ENCODE measurements at places on chromosomes 5 and 9.
A peak's percentile ranks its signal among the peaks of the same experiment; 100 is the strongest.

GRCh38 chr9:130680836-130681768, 12.5 kb upstream of the EXOSC2 start:
- peak; percentile 73 for DNase-seq

GRCh38 chr5:143682929-143683386, 129.0 kb upstream of the HMHB1 start:
- no peak for DNase-seq

DNA sequence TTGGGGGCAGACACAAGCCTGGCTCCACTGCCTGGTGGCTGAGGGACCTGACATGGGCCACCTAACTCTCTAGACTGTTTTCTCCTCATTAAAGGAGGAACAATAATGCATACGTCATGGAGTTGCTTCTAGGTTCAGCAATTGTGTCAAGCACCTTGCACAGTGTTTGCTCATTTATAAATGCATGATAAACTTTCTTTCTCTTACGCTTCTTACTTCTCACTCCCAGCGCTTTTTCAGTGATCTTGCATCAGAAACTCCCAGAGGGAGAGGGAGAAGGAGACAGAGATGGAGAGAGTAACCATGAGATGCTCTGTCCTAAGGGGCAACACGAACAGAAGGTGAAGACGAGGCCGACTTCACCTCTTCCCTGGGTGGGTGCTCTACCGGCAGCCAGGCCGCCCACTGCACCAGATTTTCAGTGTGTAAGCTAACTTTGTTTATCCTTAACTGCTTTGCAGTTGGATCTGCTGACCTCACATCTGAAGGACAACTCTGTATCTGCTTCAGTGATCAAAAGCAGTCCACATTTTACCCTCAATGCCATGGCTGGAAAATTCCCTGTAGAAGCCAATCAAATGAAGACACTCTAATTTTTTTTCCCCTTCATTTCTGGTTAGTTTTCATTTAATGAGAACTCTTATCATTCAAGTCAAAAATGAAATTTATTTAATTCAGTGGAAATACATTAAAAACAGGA, 35.3 kb downstream of the MED27 start:
- DNase-seq, result no peak

GRCh38 chr9:35162605-35163315, 951 bp downstream of the UNC13B start:
- no peak for DNase-seq

- DNase-seq, result no peak
These were observed 29.7 kb upstream of the AUH start for GRCh38 chr9:91391412-91391811.

- no peak for DNase-seq
These were observed 16.1 kb upstream of the IL13 start for GRCh38 chr5:132641841-132642240.

DNA sequence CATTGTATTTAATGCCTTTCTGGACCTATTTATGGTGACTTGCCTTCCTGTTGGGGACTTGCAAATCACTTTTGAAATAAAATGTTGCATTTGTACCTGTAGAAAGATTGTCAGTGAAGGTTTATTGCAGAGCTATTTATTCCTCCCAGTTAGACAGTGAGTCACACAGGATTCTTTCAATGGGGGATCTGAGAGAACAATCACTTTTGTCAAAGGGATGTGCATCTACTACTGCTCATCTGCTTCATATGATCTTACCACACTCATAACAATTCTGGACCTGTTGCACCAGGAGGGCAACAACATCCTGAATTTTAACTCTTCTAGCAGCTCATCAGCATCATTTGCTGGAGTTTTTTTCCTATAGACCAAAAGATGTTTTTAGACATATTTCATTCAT, 66.8 kb downstream of the FBXL7 start:
- DNase-seq, result no peak

DNA sequence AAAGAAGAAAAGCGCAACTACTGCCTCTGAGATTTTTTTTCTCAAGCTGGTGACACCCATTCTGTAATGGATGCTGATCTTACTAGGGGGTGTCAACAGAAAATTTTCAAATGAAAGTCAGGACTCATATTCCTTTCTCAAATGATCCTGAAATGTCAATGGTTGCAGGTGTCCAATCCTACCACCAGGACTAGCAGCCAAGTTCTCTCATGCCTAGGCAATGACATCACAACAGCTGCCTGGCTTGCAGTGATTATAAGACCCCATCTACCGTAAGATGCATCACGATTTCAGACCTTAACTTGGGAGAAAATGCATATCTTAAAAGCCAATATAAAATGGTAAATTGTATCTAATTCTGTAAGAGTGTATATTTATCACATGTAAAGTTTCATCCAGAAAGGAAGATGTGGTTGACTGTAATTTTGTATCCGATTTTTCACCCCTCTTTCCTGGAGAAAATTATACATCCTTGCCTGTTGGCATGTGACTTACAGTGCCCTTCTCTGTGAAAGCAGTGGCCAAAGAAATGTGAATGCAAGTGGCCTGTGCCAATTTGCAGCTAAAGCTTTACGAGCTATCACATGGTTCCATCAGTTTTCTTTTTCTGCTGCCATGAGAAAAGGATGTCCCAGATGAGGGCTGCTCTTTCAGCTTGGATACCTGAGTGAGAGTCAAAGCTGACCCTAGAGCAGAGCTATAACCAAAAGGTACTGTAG, 104.4 kb downstream of the DENND1A start:
- no peak for DNase-seq

DNA sequence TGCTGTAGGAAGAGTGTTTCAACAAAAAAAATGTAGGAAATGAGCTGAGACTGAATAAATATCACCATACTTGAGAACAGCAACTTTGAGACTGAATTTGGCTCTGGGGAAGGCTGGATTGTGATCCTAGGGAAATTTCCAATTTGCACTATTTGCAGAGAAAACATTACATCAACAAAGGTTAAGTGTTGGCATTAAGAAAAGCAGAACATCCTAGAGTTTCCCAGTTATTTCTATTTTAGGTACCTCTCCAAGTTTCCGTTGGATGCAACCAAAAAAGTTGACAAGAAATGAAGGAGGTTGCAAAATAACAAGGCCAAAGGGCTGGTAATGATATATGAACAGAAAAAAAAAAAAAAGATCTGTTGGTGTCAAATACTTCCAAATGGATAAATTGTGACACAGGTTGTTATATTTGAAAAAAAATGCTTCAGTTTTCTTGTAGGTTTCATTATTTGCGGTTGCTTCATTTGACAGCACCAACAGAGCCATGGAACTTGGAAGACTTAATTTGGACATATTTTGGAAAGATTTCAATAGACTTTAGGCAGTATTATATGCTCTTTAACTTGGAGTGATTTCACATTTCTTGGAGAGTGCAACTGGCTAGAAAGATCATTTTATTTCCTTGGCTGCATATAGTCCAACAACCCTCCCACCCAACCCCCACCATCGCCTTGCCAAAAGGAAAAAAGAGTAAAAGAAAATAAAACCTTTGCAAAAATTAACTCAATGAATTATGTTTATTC, 230.8 kb downstream of the ZNF608 start:
- no peak for DNase-seq

DNA sequence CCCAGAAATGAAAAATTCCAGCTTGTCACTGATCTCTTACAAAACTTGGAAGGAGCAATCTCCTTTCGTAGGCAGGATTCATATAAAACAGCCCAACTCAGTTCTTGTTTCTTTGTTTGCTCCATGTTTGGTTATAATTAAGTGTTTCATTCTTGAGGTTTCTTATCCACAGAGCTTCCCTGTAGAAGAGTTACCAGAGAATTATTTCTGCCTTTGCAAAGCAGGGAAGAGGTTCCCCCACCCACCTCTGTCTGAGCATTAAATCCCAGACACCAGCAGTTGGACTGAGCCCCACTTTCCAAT, 34.1 kb upstream of the RAI14 start:
- no peak for DNase-seq

DNA sequence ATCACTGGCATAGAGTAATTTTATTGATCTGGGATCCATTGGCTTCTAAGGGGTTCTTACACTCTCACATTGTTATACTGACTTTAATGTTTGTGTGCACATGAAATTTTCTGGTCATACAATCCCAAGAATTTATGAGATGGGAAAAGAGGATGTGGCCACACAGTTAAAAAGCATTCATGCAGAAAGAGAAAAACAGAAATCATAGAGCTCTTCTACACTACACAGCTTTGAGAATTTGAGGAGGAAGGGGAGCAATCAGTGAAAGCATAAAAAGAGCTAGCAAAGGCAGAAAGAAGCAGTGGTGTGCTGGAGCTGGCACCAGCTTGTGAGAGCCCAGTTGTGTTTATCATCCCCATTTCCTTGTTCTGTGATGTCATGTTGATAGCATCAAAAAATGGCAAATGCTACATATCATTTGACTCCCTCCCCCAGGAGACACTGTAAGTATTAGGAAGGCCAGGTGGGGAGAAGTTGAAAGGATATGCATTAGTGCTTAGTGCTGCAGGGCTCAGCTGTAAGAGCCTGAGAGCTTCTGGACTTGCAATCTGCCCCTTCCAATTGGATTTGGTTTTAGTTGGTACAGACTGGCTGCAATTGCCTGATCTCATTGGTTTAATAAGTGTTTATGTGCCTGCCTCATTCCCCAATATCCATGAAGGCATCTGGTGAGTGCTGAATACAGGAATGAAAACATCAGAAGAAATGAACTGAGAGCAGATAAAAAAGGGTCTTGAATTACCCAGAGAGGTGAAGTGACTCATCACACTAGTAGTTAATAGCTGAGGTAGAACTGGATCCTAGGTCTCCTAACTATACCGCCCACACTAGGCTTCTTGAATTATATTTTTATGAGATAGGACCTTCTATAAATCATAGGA, 30.9 kb downstream of the RHOBTB3 start:
- no peak for DNase-seq

- DNase-seq, result no peak
These were observed 355.4 kb downstream of the CAAP1 start for GRCh38 chr9:26537211-26537610.

DNA sequence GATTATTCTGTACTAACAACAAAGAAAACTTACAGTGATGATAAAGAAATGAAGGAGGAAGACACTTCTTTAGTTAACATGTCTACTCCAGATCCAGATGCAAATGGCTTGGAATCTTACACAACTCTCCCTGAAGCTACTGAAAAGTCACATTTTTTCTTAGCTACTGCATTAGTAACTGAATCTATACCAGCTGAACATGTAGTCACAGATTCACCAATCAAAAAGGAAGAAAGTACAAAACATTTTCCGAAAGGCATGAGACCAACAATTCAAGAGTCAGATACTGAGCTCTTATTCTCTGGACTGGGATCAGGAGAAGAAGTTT, 67.9 kb downstream of the VCAN start:
- no peak for DNase-seq

- peak; percentile 53 for DNase-seq
These were observed 7.4 kb downstream of the ZBTB26 start for GRCh38 chr9:122923947-122924346.

DNA sequence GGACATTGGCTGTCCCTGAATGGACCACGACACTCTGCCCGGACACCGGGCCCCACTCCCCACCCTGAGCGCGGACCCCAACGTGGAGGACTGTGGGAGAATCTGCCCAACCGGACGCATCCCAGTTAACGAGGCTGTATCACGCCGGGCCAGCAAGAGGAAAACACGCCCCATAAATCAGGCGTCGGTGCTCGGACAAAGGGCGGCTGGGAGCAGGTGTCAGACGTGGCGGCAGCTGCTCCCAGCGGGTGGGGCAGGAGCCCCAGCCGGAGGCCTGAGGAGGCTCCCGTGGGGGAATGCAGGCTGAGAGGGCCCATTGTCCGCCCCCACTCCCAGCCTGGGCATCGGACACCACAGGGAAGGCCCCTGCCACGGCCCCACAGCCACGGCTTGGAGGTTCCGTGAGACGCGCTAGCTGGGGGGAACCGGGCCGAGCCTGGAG, 19.2 kb downstream of the NOTCH1 start:
- no peak for DNase-seq

DNA sequence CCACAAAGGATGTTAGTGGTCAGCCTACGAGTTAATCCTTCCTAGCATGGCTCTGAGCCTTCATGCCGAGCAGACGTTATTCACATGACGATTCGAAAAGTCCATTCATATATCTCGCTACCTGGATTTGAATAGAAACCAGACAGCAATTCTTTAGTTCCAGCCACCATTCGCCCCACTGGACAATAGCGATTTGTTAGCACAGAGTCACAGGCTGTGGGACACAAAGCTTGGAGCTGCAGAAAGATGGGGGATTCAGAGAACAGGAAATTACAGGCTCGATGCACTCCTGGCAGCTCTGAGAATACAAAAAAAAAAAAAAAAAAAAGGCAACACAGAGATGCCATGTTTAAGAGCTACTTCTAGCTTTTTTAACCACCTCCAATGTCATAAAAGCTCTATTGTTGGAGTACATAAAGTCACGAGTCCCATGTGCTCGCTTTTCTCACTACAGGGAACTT, 110.7 kb downstream of the NR6A1 start:
- DNase-seq, result peak; percentile 35

DNA sequence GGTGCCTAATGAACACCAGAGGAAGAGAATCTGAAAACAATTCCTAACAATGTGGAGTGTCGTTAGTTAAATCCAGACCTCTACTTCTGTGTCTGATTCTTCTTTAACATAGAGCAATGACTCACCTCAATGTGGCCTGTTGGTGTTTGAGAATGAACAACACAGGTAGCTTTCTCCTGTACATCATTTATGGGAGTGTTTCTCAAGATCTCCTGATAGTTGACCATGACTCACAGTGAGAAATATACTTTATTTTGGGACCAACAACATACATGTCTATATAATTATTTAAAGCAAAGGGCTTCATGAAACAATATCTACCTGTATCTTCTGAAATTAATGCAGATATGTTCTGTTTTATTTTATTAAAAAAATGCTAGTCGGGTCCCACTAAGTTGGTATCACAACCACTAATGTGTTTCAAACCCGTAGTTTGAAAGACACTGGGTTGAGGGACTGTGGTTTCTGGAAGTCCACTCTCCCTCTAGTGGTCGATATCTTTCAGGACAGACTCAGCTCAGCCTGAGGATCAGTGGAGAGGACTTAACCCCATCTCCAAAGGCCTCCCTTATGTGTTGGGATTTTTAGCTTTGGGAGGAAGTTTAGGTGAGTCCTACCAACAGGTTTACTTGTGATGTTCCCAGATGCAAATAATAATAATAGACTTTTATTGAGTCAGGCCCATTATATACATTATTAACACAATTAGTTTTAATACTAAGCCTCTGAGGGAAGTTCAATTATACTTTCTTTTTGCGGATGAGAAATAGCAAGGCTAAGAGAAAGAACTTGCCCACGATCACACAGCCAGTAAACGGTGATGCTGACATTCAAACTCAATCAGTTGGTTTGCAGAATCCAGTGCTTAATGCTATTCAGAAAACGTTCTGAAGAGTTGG, 70.0 kb upstream of the KLF9 start:
- DNase-seq, result peak; percentile 67

DNA sequence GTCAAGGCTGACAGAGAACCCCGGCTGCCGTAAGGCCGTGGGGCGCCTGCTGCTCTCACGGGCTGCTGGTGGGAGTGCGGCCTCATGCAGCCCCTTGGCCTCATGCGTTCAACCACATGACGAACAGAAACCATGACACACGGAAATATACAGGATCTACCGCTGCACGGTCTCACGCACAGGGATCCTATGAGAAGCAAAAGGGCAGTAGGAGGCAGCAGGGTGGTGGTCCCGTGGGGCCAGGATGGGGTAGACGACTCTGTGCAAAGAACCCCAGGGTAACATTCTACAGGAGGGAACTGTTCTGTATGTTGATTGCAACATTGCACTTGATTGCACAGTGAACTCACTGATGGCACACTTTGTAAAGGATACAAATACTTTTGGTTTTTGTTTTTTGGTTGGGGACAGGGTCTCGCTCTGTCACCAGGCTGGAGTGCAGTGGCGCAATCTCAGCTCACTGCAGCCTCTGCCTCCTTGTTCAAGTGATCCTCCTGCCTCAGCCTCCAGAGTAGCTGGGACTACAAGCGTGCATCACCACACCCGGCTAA, 51.6 kb downstream of the NACC2 start:
- DNase-seq, result no peak

Measured in B cell (primary cell).